Stimulated activated CD8-positive, alpha-beta memory T cell treated with anti-CD3 and anti-CD28 coated beads, Interleukin-7, amount 100 ng/mL, for 1 hour (primary cell): ENCODE measurements at places on chromosomes 1 and 21.

DNA sequence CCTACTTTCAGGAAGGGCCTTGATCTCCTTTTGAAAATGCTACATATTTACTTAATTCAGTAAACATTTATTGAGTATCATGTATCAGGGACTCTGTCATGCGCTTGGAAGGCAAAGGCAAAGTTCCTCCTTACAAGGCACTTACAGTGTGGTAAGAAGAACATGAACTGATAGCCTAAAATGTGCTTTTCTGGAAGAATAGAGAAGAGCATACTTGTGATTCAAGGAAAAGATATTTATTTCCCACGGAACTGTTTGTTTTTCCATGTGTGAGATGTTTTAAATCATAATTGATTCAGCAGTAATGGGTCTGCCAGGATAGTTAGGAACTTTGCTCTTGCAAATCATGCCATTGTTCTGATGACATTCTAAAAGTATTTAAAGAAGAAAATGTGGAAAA lies 110.1 kb upstream of the ZNHIT6 start:
- no peak for DNase-seq

GRCh38 chr1:200869753-200870391 lies 2.9 kb upstream of the GPR25 start:
- no peak for DNase-seq

DNA sequence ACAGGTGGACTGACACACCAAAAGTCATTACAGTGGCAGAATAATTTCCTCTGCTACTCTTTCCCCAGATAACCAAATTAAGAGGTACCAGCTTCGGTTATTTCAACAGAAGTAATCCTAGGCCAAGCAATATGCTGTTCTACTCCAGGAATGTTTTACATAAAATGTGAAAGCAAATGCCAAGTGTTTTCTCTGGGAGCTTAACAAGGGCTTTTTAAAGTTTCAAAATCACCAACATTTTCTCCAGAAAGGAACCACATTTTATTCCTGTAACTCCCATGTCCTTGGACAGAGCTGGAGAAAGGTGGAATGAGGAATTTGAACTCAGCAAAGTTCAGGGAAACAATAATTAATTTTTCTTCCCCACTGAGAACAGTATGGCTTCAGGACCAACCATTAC lies 27.2 kb downstream of the CNN3 start:
- no peak for DNase-seq

- DNase-seq, result no peak
These were observed 39.9 kb downstream of the IL6R start for GRCh38 chr1:154445040-154445472.
